ENCODE measurements at places on chromosomes 1 and 21. TPM values are rescaled to one million over a fixed set of nuclear protein-coding genes. Genes with fewer than 3 reads are reported as not detected.

ATAD3C gene
- total RNA-seq = 2.1 TPM

LCE1B gene
- total RNA-seq = not detected

DNA sequence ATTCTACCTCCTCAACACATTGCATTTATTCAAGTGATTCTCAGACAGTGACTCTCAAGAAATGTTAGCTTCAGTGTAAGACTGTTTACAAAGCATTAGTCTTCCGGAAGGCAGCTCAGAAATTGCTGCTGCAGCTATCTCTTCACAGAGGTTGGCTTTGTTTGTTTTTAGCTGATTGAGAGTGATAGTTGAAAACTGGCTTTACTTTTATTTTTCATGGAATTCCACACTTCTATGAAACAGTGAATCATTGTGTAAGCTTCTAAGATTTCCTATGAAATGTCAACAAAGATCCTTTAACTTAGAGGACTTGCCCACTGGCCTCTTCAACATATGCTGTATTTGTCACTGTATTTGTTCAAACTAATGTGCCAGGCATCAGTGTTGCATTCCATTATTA is 121.3 kb downstream of the TNNI3K start:
- ATAC-seq = no peak

DNA sequence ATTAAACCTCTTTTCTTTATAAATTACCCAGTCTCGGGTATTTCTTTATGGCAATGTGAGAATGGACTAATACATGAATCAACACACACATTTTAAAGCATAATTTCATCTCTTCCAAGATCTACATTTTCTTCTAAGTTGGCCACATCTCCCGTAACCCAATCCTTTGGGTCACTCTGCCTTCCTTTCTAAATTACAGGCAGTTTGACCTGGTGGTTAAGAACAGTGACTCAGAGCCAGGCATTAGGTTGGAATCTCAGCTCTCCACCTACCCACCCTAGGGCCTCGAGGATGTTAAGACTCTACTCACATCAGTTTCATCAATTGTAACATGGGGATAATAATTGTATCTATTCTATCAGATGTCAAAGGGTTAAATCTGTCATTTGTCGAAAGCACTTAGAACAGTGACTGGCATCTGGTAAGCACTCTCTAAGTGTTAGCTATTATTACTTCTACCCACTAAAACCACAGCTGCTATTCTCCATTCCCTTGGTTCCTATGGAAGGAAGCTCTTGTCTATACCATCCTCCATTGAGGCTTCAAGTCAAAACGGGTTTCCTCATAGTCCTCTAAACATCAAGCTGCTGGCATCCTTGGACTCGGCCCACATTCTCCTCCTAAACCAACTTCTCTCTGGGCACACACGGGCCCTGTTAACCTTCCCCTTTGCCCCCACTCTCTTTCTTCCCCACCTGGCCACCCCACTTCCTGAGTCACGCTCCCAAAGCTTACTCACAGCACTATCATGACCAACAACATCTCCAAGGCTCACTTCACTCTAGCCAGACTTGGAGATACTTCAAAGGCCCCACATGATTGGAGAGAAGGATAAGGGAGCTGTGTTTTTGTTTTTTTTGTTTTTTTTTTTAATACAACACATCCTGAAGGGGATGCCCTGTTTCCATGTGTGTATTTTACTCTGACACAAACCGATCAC is 116.9 kb downstream of the TGFBR3 start:
- ATAC-seq = no peak

- ATAC-seq = no peak
Observed at GRCh38 chr1:43396059-43396458, 6.4 kb downstream of the SZT2 start.

All from esophagus mucosa (tissue), 1 donor.